ENCODE measurements at places on chromosomes 16 and 17. TPM values are rescaled to one million over a fixed set of nuclear protein-coding genes. Genes with fewer than 3 reads are reported as not detected.

GRCh38 chr17:64008830-64009229 is 10.7 kb downstream of the PRR29 start:
- DNase-seq: no peak

- DNase-seq: no peak
Measured at GRCh38 chr16:56510544-56510943, 9.3 kb downstream of the BBS2 start.

GRCh38 chr17:2122641-2123302 is 67.9 kb downstream of the HIC1 start:
- DNase-seq: peak; percentile 85

- no peak for DNase-seq
Measured at GRCh38 chr16:65119901-65120401, 1.9 kb downstream of the CDH11 start.

Gene PYY
- not detected for total RNA-seq

Data from Right ventricle myocardium inferior (tissue), 1 donor.